Stimulated activated naive CD4-positive, alpha-beta T cell (primary cell): ENCODE measurements at places on chromosomes 12 and 14.

DNA sequence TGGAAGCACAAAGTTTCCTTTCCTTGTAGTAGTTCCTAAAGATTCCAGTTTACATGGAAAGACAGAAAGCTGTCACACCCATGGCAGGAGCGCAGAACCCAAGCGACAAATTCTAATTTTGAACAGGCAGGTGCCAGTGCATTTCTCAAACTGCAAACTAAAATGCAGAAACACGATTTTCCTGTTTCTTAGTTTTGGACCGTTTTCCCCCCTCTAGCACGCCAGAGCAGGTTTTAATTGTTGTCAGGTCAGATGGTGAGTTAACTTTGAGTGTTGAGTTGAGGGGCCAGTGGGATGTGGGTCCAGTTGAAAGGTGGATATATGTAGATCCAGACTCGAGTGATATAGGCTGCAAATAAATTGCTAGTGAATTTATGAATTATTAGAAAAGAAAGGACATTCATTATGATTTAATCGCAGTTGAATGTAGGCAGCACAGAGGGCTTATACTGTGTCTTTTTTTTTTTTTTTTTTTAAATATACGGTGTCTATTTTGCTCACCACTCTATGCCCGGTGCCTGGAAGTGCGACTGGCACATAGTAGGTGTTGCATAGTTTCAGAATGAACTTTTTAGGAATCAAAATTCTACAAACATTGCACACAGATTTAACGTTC, 909 bp upstream of the ETFBKMT start:
- DNase-seq = no peak

DNA sequence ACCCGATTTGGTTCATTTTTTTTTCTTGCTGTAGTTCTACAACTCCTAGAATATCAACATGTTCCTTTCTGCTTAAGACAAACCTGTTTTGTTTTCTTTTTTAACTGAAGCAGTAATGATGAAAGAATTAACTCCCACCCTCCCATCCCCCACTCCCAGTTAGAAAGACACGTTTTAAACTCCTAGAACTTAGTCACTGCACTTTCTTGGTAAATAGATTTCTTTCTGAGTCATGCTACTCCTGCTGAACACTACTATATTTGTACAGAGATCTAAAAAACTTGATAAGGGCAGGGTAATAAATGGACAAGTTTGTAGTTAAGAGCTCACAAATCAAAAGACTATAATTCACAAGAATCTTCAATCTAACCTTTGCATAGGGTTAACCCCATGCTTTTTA, 118.9 kb upstream of the PTPRB start:
- DNase-seq = no peak

DNA sequence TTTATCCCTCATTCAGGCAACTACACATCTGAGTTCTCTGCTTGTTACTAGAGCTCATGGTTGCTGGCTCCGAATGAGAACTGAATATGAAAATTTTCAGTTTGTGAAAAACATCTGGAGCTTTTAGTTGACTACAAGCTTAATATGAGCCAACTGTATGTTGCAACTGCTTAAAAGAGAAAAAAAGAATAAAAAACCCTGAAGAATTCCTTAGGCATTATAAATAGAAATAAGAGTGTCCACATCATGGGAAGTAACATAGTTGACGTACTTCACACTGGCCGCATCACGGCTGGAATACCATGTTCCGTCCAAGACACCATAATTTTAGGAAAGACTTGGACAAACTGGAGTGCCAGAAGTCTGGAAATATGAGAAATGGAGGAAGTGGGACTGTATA, 57.9 kb downstream of the PDE3A start:
- no peak for DNase-seq

GRCh38 chr12:52436828-52437474, 2.8 kb upstream of the KRT75 start:
- DNase-seq = no peak

DNA sequence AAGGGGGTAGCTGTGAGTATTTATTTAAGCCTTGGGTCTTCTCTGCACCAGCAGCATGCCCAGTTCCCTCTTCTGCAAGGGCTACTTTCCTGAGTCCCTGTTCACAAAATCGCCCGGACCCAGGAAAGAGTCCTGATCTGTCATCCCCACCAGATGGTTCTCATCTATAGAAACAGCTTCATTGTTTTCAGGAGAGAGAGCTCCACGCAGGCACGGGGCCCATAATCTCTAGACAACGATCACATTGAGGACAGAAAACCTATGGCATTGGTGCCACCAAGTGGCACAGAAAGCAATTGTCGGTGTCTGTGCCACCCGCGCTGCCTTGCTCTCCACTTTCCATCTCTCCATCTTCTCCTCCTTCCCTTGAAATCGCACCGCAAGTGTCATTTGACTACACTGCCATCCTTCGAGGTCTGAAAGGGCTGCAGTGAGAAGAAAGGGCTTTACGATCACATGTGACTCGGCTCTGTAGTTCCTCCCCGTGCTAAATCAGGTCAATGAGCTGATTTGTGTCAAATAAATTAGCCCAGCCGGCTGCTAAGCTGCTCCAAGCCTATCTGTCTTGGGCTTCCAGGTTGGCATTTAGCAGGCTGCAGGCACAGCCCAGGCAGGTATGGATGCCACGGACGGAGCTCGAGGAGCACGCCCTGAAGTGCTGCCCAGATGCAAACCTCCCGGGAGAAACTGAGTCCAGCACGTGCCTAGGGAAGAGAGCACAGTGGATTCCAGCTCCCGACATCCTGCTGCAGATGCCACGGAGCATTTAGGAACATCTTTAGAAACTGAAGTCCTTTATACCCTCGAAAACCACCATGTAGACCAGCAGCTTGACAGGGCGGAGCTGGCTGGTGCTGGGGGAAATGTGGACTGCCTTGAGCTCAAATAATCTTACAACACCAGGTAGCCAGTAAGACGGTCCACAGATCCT, 28.8 kb downstream of the SPRING1 start:
- peak; percentile 57 for DNase-seq

DNA sequence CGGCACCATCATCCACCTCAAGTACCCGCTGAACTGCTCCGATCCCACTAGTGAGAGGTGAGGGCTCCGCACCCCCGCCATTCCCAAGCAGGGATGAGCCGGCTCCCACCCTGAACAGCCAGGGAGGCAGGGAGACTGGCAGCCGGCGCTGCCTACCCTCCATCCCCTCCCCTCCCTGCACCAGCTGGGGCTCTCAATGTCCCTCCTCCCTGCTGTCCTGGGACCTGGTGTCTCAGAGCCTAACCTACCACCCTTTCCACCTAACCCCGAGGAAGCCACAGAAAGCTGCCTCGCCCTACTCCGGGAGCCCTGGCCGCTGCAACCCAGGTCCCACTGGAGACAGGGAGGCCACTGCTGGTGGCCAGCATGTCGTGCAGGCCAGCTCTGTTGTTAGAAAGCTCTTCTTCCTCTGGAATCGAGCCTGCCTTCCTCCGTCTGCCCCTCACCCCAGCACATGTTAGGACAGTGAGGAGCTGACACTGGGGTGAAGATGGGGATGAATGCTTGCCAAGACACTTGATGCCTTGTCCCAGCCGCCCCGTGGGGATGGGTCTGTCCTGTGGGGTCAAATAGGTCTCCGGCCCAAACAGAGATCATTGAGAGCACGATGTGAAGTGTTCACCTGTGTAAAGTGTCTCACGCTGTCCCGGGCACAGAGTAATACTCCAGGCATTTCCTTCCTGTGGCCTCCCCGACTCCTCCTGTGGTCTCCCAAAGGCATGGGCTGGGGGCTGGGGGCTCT, 1.1 kb downstream of the PTPN6 start:
- DNase-seq = peak; percentile 29

DNA sequence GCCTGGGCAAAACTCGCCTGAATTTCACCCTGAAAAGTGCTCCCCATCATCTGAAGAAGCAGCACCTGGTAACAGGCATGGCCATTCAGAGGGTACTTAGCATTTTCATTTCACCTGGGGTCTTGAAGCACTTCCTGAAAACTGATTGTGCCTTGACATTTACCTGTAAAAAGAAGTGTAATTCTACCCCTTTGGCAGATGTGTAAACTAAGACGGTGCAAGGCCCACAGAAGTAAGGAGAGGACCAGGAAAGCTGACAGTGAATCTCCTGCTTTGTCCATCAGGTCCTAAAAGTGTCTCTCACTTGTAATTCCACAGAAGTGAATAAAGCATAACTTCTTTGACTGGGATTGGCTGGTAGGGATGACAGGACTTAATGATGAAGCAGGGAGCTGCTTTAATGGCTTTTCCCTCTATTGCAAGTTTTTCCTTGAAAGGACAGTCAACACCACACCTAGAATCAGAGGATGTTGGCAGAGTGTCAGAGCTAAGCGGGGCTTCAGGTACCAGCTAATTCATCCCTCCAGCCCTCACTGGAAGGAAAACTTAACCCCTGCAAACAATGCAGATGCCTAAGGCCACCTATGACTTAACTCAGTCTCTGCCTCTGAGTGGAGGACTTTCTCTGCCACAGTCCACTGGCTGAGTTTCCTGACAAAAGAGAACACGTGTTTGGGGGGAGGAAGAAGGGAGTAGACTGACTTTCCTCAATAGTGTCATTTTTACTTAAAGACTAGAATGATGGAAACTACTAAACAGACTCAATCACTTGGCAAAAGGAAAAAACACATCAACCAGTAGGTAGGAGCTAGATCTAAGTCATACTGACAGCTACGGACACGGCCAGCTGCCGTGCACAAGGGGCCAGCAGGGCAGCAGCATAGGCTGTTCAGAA, 74.7 kb downstream of the NUAK1 start:
- no peak for DNase-seq

DNA sequence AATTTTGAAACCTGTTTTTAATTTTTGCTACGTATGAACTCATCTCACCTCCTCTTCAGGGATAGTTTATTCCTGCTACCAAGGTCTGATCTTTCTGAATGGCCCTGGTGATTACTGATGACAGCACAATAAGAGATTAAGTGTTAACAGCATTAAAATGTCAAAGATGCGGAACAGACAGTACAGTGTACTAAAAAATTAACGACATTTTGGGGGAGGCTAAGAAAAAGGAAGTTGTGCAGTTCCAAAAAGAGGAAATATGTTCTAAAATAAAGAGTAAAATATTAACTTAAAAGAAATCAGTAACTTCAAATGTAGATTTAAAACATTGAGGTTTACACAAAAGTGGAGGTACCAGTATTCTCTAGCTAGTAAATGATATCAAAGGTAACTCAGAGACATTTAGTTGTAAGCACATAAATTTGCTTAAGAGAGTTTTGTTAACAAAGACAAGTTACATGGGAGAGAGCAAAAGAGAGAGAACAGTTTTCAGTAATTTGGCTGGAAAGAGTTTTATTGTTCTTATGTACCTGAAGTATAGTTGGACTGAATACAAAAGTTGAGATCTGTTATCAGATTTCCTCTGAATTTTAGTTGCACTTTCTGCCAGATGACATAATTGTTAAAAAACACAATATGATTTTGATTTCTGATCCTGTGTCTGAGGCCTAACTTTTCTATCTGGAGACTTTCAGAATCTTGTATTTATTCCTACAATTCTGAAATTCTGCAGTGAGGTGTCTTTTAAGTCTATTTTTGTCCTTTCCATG, 4.2 kb upstream of the CLECL1 start:
- DNase-seq = peak; percentile 43

DNA sequence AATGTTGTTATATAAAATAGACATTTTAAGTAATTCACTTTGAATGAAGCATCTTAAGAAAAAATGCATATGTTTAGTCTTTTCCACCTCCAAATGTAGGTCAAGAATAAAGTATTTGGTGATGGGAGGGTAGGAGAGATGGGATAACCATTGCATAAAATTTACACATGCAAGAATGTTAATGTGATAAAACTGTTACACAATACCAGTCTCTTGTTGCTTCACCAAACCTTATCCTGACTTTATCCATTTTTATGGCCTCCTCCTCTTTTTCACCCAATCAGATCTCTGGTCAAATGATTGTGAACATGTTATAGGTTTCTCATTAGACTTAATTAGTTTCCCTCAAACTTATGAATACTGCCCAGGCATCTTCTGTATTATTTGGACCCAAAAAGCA, 994.5 kb upstream of the FLRT2 start:
- no peak for DNase-seq
